Aorta (tissue), 5 donors: ENCODE measurements at places on chromosomes 2 and 18.

DNA sequence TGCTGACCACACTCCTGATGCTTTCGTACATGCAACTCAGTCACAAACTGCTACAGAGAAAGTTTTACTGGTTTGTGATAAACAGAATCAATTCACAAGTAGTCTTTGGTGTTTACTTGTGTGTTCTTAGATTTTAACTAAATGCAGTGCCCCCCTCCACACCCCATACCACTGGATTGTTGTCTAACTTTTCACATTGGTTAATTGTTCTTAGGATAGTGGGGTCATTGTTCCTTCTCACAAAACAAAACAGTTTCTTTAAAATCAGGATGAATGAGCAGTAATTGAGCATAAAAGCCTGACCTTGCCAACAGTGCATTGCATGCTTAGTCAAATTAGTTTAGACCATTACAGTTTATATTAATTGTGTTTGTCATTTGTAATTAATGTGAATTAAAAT, 14.1 kb upstream of the PNPT1 start:
- DNase-seq: no peak

DNA sequence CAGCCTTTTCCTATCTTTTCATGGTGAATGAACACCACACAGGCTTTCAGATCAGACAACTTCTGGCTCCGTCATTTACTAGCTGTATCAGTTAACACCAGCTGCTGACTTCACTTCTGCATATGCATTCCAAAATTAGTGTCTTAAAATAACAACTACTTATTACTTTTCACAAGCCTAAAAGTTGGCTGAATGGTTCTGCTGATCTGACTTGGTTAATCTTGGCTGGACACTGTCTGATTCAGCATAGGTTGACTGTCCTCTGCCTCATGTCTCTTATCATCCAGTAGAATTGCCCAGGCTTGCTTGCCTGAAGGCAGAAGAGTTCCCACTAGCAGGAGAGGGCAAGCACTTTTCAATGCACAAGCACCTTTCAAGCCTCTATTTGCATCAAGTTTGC, 72.7 kb downstream of the MARCHF4 start:
- DNase-seq: no peak

- DNase-seq: no peak
Measured at GRCh38 chr2:67179526-67179925, 217.6 kb upstream of the ETAA1 start.

- no peak for DNase-seq
Measured at GRCh38 chr2:144471305-144472045, 48.4 kb downstream of the ZEB2 start.

- DNase-seq: no peak
Measured at GRCh38 chr2:161569401-161569800, 54.8 kb upstream of the SLC4A10 start.

- DNase-seq: no peak
Measured at GRCh38 chr2:185825557-185825956, 87.0 kb downstream of the FSIP2 start.

GRCh38 chr2:237875256-237876060, 16.0 kb downstream of the RAMP1 start:
- DNase-seq: peak; percentile 65

DNA sequence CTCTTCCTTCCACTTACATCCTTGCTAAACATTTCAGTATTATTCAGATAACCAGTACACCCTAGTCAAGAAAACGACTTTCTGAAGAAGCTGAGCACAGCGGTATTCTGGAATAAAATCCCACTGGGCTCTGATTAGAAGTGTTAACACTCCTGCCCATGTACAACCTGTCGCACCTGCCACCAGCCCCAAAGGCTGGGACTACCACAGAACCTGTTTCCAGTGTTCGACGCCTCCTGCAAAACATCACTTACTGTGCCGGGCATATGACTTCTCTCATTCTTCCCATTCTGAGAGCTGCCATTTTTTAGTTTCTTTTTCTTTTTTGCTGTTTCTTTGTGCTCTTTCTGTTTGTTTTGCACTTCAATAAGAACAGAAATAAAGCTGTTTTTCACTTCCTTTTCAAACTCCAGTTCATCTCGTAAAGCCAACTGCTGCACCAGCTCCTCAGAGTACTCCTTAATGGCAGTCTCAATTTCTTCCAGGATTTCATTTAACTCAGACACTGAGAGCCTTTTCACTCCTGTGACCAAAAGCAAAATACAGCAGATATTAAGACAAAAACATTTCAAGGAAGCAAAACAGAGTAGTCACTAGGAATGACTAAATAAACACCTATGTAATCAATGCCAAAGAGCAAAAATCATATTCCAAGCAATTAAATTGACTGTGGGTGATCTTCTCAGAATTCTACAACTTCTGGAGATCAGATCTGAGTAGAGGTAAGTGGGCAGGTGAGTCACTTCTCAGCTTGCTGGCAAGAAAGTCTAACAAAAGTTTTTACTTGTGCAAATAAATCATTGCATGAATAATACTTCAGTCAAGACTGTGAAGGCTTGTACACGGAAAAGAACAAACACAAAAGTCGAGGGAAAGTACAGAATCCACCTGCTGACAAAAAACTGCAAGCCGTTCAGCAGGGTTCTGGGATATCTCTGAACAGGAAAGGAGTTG, 19.3 kb downstream of the FEZ2 start:
- no peak for DNase-seq

GRCh38 chr2:105806996-105807395, 62.3 kb downstream of the NCK2 start:
- no peak for DNase-seq

GRCh38 chr2:212361174-212361756, 177.3 kb downstream of the ERBB4 start:
- DNase-seq: no peak

DNA sequence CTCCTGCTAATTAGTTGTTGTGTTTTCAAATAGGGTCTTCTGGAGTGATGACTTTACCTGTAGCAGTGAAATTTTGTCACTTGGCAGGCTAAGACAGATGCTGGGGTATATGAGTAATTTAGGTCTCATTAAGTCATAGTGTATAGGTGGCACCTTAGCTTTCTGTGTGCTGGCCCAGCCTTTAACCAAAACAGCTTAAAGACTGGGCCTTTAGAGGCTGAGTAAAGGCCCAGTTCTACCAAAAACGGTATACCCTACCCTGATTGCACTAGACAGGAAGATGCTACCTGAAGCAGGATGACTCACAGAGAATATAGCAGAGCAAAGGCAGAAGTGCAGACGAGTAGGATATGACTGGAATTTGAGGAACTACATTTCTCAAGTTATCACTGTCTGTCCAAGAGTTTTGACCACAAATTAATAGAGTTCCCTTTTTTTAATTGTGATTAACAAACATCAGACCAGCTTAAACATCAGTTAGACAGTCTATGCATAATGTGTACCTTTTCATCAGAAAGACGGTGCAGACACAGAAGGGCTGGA, 337.9 kb upstream of the SALL3 start:
- no peak for DNase-seq

GRCh38 chr2:38301969-38302702, 74.9 kb downstream of the ATL2 start:
- DNase-seq: no peak

GRCh38 chr2:150167711-150168110, 319.8 kb downstream of the RND3 start:
- DNase-seq: no peak

DNA sequence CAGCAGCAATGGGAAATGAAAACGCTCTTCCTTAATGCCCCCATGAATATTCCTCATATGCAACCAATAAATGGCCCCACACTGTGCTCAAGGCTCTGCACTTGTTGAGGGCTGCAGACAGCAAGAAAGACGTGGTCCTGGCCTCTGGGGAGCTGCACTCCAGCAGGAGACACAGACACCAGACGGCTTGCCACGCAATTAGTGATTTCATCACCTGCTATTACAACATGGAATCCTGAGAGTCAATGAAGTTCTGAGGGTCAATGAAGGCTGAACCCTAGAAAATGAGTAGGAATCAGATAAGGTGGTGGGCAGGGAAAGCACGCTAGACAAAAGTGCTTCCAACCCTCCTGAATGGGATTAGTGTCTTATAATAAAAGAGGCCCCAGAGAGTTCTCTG, 18.9 kb downstream of the CREG2 start:
- DNase-seq: no peak

DNA sequence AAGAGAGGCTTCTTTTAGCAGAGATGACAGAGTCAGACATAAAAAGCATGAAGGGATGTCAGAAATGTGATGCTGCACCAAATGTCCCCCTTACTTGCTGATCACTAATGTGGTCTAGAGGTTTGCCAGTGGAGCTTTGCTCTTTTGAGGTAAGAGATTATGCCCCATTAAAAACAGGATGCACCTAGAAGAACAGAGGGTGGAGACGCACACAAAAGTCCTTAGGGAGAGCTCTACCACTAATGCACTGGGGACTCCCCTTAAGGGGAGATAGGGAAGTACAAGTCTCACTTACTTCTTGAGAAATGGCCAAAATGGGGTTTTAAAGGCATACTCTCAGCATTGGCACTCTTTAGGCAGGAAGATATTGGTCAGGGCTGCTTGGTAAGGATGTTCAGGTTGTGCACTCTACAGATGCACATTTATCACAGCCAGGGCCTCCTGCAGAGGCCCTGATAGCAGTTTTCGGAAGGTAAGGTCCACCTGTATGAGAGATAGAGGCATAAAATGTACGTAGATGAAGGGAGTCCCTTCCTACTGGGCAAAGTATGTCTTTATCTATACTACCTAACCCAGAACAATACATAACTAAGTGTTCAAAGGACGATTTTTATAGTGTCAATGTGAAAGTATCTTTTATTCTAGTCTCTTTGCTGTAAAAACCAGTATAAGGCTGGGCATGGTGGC, 17.0 kb upstream of the SCYGR1 start:
- DNase-seq: no peak

DNA sequence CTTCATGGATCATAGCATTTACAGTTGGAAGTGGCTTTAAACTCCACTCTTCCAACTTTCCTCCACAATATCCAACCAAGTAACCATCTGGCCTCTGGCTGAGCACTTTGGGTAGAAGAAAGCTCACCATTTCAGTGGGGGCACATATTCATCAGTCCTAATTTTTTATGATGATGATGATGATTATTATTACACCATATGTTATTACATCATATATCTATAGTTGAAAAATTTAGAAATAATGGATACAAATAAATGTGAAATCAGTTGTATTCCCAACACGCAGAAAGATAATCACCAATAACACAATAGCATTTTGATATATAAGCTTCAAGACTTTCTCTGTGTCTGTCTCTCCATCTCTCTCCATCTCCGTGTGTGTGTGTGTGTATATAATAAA, 26.6 kb upstream of the ZCCHC2 start:
- no peak for DNase-seq

- no peak for DNase-seq
Measured at GRCh38 chr18:48104705-48105104, 174.2 kb upstream of the SMAD2 start.

GRCh38 chr2:199922856-199923255, 11.8 kb downstream of the C2orf69 start:
- no peak for DNase-seq

DNA sequence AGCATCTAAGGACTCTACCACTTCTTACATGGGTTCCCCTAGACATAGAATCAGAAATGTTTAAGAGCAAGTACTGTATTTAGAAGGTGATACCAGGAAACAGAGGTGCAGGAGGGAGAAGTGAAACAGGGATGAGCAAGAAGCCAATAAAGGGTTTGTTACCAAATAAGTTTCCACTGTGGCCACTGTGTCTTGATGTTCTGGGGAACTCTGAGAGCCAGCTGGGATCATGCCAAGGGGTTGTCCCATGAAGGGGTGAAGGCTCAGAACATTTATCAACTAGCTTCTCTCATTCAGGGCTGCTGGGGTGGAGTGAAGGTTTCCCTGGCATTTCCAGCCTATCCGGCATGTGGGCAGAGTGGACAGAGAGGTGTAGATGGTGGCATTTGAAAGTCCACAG, 147.1 kb upstream of the SH3BP4 start:
- no peak for DNase-seq

GRCh38 chr2:15914596-15915385, 25.6 kb upstream of the MYCN start:
- DNase-seq: no peak

- no peak for DNase-seq
Measured at GRCh38 chr2:143300536-143300935, 171.3 kb downstream of the ARHGAP15 start.

DNA sequence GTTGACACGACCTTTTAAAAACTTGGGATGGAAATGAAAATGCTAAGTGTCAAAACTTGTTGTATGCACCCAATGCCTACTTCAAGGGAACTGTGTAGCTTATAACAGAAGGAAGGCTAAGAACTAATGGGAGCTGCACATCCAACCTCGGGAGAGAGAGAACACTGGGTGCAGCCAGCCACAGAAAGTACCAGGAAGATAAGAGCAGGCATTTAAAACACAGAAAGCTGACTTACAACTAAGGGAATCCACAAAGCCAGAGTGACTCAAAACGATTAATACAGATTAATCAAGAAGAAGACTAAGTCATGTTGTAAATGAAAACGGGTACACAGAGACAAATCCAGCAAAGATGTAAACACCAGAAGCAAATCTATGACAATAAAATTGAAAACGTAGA, 113.4 kb downstream of the HDAC4 start:
- no peak for DNase-seq

DNA sequence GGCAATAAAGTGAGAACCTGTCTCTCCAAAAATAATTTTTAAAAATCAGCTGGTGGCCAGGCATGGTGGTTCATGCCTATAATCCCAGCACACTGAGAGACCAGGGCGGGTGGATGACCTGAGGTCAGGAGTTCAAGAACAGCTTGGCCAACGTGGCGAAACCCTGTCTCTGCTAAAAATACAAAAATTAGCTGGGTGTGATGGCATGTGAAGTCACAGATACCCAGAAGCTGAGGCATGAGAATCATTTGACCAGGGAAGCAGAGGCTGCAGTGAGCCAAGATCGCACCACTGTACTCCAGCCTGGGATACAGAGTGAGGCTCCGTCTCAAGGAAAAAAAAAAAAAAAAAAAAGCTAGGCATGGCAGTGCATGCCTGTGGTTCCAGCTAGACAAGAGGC, 7.4 kb upstream of the GPR75 start:
- no peak for DNase-seq

GRCh38 chr18:23662309-23663263, at the start of gene ANKRD29:
Gene ANKRD29, minus strand, starts transcription at chr18:23662911. Its CDS starts 181 bp downstream, at chr18:23662730.
- DNase-seq: peak; percentile 83

DNA sequence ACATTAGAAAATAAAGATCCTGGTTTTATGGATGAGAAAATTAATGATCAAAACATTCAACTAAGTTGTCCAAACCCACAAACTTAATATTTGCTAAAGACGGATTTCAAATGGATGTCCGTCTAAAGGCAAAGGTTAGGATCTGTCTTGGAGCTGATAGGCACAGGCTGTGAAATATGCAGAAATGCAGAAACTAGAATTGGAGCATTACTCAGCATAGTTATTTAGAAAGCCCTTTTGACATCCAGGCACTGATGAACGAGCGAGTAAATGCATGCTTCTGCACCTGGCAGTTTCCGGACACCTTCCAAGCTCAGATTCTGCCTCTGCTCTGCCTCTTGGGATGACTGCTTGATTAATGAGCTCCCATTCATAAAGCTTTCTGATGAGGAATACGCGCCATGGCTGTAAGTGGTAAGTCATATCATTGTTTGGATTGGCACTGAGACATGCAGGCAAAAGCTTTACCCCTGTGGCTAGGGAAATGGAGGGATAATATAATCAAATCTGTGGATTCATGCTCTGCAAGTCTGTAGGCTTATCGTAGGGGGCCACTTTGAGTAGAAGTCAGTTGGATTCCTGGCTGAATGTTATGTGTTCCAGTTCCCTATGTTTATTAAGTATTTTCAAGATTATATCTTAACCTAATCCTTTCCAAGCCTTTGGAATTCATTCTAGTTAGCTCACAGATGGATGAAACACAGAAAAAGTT, 2176.3 kb upstream of the CELF4 start:
- no peak for DNase-seq
